ENCODE measurements at places on chromosomes 12 and 14.

- peaks cover 7% of the 10 kb centered on the region for H3K27me3 ChIP-seq
- no peaks in the 10 kb centered on the region for H3K36me3 ChIP-seq
- H3K4me3 ChIP-seq, result no peak overlapping the region
- H3K27ac ChIP-seq, result no peak overlapping the region
- H3K4me1 ChIP-seq, result no peaks in the 10 kb centered on the region
- no peak for DNase-seq
Measured at GRCh38 chr12:59827767-59828166, 231.9 kb downstream of the SLC16A7 start.

DNA sequence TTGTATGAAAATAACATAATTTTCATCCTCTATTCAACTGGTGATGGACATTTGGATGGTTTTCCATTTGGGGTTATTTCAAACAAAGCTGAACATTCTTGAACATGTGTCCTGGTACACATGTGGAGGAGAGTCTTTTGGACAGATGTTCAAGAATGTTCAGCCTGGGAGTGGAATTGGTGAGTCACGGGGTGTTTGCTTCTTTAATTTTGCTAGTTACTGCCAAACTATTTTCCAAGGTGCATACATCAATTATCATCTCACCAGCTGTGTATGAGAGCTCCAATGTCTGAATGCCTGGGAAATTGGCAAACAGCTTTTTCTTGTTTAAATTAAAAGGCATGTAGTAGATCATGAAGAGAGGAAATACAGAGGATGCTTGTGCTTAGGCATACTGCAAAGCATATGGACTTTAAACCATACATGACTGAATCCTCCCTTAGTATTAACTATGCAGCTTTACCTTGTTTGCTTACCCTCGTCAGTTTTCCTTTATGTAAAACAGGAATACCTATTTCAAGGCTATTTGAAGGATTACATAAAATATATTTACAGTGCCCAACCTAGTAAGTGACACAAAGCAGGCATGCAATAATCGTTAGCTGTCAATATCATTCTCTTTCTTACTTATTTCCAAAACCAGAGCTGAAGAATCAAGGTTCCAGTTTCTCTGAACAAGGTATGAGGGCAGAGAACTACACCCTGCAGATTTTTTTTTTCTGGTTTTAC, 152.1 kb downstream of the ITPR2 start:
- H3K27ac ChIP-seq, result no peak overlapping the region
- DNase-seq, result no peak
- H3K36me3 ChIP-seq, result peaks cover 3% of the 10 kb centered on the region
- no peaks in the 10 kb centered on the region for H3K4me1 ChIP-seq
- H3K27me3 ChIP-seq, result no peaks in the 10 kb centered on the region

DNA sequence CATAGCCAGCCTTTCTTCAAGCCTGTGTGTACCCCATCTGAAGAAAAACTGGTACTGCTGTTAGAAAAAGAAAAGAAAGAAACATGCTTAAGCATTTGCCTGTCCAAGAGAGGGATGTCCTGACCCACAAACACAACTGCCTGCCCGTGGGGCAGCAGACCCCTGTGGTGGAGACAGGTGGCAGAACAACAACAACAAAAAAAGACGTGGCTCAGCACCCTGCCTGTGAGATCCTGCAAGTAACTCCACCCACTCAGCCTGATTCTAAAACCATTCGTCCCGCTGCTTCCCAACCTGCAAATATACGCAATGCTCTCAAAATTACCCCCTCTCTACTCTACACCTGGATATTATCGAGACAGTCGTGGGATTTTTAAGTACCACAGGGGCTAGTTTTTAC, 64.9 kb upstream of the ZDHHC17 start:
- H3K27me3 ChIP-seq, result no peaks in the 10 kb centered on the region
- H3K4me3 ChIP-seq, result no peak overlapping the region
- no peak overlapping the region for H3K27ac ChIP-seq
- DNase-seq, result no peak
- no peaks in the 10 kb centered on the region for H3K36me3 ChIP-seq

GRCh38 chr12:76018111-76018510, 13.5 kb downstream of the PHLDA1 start:
- no peaks in the 10 kb centered on the region for H3K27me3 ChIP-seq
- H3K27ac ChIP-seq, result no peak overlapping the region
- peak overlapping the region; percentile 17 for H3K4me3 ChIP-seq
- H3K4me1 ChIP-seq, result peaks cover 59% of the 10 kb centered on the region
- no peak for DNase-seq

GRCh38 chr14:91269076-91269991, 24.8 kb upstream of the GPR68 start:
- peaks cover 2% of the 10 kb centered on the region for H3K36me3 ChIP-seq
- DNase-seq, result no peak
- H3K27ac ChIP-seq, result no peak overlapping the region
- H3K4me1 ChIP-seq, result peaks cover 26% of the 10 kb centered on the region
- H3K27me3 ChIP-seq, result no peaks in the 10 kb centered on the region

- peaks cover 24% of the 10 kb centered on the region for H3K4me1 ChIP-seq
- no peak for DNase-seq
- no peak overlapping the region for H3K27ac ChIP-seq
- H3K36me3 ChIP-seq, result no peaks in the 10 kb centered on the region
Measured at GRCh38 chr12:75909714-75910656, 121.6 kb downstream of the PHLDA1 start.

DNA sequence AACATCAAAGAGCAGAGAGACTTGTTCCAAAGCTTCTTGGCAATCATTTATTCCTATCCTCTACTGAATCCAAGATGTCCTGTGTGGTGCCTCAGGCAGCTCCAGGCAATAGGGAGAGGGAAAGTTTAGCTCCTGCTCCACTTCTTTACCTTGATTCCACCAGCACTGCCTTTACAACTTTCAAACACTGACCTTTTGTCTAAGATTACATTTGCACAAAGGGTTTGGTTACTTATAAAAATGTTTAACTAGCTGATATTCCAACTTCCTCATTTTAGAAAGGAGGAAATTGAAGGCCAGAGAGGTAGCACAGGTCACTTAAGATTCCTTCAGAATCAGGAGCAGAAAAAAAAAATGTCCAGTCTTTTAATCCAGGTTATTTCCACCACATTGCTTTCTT, 192.7 kb downstream of the BTG1 start:
- no peak for DNase-seq
- no peaks in the 10 kb centered on the region for H3K27me3 ChIP-seq
- H3K27ac ChIP-seq, result no peak overlapping the region

- no peaks in the 10 kb centered on the region for H3K27me3 ChIP-seq
- no peak overlapping the region for H3K27ac ChIP-seq
- H3K36me3 ChIP-seq, result no peaks in the 10 kb centered on the region
- H3K4me1 ChIP-seq, result no peaks in the 10 kb centered on the region
- no peak for DNase-seq
Measured at GRCh38 chr12:131369094-131369845, 341.6 kb upstream of the SFSWAP start.

- H3K36me3 ChIP-seq, result no peaks in the 10 kb centered on the region
- peaks cover 19% of the 10 kb centered on the region for H3K4me1 ChIP-seq
- no peaks in the 10 kb centered on the region for H3K27me3 ChIP-seq
- H3K4me3 ChIP-seq, result no peak overlapping the region
Measured at GRCh38 chr14:77009014-77009413, 19.5 kb downstream of the IRF2BPL start.

DNA sequence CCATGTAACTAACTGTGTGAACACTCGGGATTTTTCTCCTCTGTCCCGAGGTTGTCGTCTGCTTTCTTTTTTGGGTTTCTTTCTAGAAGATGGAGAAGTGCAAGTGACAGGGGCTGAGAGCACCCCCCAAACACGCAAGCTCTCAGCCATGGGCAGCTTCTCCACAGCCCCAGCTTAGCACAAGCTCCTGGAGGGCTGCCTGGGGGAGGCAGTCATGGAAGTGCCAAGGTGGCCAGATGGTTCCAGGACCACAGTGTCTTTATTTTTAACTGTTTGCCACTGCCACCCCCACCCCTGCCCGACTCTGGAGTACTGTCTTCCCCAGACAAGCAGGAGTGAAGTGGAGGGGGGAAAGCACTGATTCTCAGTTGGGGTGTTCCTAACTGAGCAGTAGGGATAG, 58.2 kb downstream of the ST8SIA1 start:
- no peak for DNase-seq
- no peaks in the 10 kb centered on the region for H3K27me3 ChIP-seq
- H3K4me1 ChIP-seq, result no peaks in the 10 kb centered on the region
- H3K36me3 ChIP-seq, result no peaks in the 10 kb centered on the region
- H3K27ac ChIP-seq, result no peak overlapping the region

GRCh38 chr14:42508209-42508946, 901.7 kb downstream of the LRFN5 start:
- no peak overlapping the region for H3K27ac ChIP-seq
- peaks cover 2% of the 10 kb centered on the region for H3K36me3 ChIP-seq
- H3K4me1 ChIP-seq, result no peaks in the 10 kb centered on the region

GRCh38 chr14:24310646-24311604, at the start of gene LTB4R:
Gene LTB4R, plus strand, starts transcription at chr14:24311502. Its CDS starts 4,150 bp downstream, at chr14:24315652.
- H3K4me3 ChIP-seq, result peak within 1 kb of the TSS; percentile 85
- H3K27ac ChIP-seq, result peak within 1 kb of the TSS; percentile 64
- peak; percentile 79 for DNase-seq
- H3K27me3 ChIP-seq, result no peaks in the 10 kb centered on the region
- peaks cover 74% of the 10 kb centered on the region for H3K4me1 ChIP-seq
- H3K36me3 ChIP-seq, result peaks cover 2% of the 10 kb centered on the region

- peaks cover 5% of the 10 kb centered on the region for H3K4me1 ChIP-seq
- H3K27me3 ChIP-seq, result no peaks in the 10 kb centered on the region
- H3K4me3 ChIP-seq, result no peak overlapping the region
- H3K27ac ChIP-seq, result no peak overlapping the region
Measured at GRCh38 chr14:32435411-32435810, 106.3 kb downstream of the AKAP6 start.

DNA sequence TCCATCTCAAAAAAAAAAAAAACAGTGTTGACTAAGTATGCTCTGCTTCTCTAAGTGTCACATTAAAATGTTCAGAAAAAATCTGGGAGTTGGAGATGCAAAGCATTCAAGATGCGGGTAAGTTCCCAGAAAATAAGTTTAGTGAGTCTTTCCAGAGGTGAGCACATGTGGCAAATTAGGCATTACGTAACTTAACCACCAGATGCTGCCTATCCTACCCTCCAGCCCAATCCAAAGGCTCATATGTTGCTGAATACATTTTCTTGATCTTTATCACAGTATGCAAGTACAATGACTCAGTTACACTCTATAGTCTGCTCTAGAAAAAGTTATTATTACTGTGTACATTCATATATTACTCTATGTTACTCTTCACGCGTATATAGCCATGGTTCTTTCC, 3.6 kb downstream of the SLC2A14 start:
- H3K4me3 ChIP-seq, result no peak overlapping the region
- H3K27me3 ChIP-seq, result peaks cover 33% of the 10 kb centered on the region
- no peak overlapping the region for H3K27ac ChIP-seq
- H3K4me1 ChIP-seq, result peaks cover 4% of the 10 kb centered on the region
- H3K36me3 ChIP-seq, result no peaks in the 10 kb centered on the region

DNA sequence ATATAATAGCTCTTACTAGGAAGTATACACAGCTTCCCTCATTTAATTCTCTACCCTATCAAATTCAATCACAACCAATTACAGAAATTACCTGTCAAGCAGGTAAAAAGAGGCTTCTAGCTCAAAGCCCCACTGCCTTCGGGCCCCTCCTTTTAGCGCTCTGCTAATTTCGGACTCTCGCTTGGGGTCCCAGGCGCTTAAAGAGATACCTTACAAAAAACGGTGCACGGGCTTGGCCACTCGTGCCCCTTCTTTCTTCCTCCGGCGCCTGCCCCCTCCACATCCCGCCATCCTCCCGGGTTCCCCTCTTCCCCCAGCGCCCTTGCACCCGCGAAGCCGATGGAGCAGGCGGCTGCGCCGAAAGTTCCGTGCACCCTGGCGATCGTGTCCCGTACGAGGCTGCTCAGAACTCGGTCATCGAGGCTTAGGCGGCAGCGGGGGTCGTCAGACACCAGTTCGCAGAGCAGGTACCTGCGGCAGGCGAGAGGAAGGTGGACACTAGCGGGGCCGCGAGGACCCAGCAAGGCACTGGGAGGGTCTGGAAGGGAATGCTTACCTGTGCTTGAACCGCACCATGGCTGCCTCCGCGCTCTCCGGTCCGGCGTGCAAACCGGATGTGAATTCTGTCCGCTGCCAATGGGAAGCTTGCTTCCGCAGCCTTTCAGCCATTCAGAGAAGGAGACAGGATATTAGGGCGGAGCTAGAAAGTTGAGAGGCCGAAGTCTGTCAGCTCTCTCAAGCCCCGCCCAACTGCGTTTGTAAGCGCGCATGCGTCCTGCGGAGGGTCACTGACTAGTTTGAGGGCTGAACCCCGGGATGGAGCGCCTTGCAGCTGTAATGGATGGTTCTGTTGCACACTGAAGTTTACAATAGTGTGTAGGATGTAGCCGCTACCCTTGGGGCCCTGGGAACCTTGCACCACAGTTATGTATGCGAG, at the start of gene POP5:
Gene POP5, minus strand, starts transcription at position 616 of the 937 bp plus-strand sequence. Its CDS starts 40 bp downstream, at position 576.
- H3K27ac ChIP-seq, result peak within 1 kb of the TSS; percentile 96
- no peaks in the 10 kb centered on the region for H3K27me3 ChIP-seq
- peaks cover 53% of the 10 kb centered on the region for H3K4me1 ChIP-seq
- peak within 1 kb of the TSS; percentile 99 for H3K4me3 ChIP-seq

DNA sequence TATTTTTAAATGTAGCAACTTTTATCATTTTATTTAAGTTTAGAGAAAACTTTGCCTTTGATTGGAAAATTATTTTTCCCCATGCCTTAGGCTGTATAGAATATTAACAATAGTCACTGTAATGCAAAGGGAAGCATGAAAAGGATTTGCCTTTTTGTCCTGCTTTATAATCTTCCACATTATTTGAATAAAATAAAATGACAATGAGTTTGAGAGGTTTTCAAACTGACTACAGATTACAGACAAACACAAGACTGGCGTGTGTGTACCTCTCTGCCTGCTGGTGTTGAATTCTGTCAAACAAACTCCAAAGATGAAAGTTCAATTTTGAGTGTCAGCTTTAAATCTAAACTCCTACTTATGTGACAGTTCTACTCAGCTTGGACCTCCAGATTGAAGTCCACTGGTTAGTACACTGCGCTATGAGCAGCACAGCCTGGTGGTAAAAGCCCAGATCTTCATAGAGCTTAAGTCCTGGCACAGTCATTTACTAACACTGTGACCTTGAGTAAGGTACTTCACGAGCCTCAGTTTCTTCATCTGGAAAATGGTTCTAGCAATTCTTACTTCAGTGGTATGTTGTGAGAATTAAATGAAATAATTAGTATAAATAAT, 98.3 kb upstream of the CPNE8 start:
- H3K36me3 ChIP-seq, result no peaks in the 10 kb centered on the region
- H3K4me3 ChIP-seq, result no peak overlapping the region
- no peaks in the 10 kb centered on the region for H3K4me1 ChIP-seq
- DNase-seq, result no peak

DNA sequence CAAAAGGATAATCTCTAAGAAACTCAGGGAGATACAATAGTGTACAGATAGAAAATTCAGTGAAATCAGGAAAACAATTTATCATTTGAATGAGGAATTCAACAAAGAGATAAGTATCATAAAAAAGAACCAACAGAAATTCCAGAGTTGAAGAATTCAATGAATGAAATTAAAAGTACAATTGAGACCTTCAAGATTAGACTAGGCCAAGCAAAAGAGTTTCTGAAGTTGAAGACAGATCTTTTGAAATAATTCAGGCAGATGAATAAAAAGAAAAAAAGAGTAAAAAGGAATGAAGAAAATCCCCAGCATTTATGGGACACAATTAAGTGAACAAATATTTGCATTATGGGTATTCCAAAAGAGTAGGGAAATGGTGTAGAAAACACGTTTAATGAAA, 412.6 kb downstream of the TMEM121 start:
- H3K27ac ChIP-seq, result no peak overlapping the region
- peaks cover 6% of the 10 kb centered on the region for H3K4me1 ChIP-seq
- DNase-seq, result no peak
- H3K27me3 ChIP-seq, result peaks cover 20% of the 10 kb centered on the region
- H3K4me3 ChIP-seq, result no peak overlapping the region

Measured in activated T-cell treated with anti-CD3 and anti-CD28 coated beads, Interleukin-2, amount 50 U/mL, for 72 hours (primary cell).